ENCODE measurements at places on chromosomes 7 and 10. TPM values are rescaled to one million over a fixed set of nuclear protein-coding genes. Genes with fewer than 3 reads are reported as not detected.
A peak's percentile ranks its signal among the peaks of the same experiment; 100 is the strongest.

- no peak for DNase-seq
Observed at GRCh38 chr7:132024290-132024689, 467.9 kb upstream of the PODXL start.

DNA sequence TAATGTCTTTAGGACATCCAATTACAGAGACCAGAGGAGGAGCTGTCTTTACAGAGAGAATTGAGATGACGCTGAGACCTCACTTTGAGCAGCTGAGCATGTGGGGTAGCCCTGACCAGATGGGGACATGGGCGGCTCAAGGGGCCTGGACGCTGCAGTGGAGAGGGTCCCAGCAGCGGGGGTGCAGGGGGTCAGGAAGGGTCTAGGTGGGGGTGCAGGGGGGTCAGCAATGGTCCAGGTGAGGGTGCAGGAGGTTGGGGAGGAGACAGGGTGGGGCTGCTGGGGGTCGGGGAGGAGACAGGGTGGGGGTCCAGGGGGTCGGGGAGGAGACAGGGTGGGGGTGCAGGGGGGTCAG lies 43.2 kb upstream of the CFAP46 start:
- DNase-seq, result peak; percentile 58

DNA sequence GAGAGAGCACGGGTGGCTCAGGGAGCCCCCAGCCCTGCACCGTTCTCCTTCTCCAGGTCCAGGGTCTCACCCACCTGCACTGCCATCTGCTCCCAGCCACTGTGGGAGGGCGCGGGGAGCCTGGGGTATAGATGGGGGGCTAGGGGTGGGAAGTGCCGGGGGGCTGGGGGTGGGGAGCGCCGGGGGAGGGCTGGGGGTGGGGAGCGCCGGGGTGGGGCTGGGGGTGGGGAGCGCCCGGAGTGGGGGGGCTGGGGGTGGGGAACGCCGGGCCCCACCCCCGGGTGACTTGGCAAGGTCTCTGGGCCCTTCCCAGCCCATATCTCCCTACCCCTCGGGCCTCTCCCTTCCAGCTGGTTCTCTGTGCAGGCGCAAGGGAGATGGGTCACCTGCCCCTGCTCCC lies at the start of gene GRIFIN:
Gene GRIFIN, minus strand, starts transcription at position 101 of the 400 bp plus-strand sequence. Its CDS starts 15 bp downstream, at position 86.
- no peak for DNase-seq

- no peak for DNase-seq
Observed at GRCh38 chr10:48814933-48815332, 124.7 kb downstream of the LRRC18 start.

- DNase-seq, result no peak
Observed at GRCh38 chr7:142898377-142899170, 13.0 kb upstream of the TRPV6 start.

DNA sequence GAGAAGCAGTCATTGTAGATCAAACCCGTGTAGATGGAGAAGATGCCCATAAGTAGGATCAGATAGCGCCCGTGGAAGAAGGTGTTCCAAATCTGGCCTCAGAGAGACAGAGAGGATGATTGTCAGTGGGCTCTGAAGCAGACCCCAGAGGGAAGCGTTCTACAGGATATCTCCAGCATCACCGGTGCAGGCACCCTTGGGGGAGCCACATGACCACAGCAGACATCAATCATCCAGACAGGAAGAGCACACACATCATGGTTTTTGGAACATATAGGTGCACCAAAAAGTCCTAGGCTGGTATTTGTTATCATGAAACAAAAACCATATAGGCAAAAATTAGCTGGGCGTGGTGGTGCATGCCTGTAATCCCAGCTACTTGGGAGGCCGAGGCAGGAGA lies 44.0 kb upstream of the SVOPL start:
- no peak for DNase-seq

- DNase-seq, result no peak
Observed at GRCh38 chr7:80764132-80764531, 125.7 kb downstream of the CD36 start.

ACTR3C gene
- 0.78 TPM for polyA plus RNA-seq

FAM131B gene
- 0.10 TPM for polyA plus RNA-seq
